ENCODE measurements at places on chromosomes 16 and 17. TPM values are rescaled to one million over a fixed set of nuclear protein-coding genes. Genes with fewer than 3 reads are reported as not detected.

Gene KRT39
- polyA plus RNA-seq: not detected

Gene POLR2C
- 83.5 TPM for polyA plus RNA-seq

Gene ACAP1
- polyA plus RNA-seq: 25.9 TPM

Gene SP6
- 4.6 TPM for polyA plus RNA-seq

Gene CES1
- polyA plus RNA-seq: not detected

Gene MYADML2
- polyA plus RNA-seq: 17.1 TPM

Gene PERCC1
- not detected for polyA plus RNA-seq

Gene SLC12A4
- 59.4 TPM for polyA plus RNA-seq

Gene C17orf50
- polyA plus RNA-seq: 1.2 TPM

Gene UTP18
- 22.2 TPM for polyA plus RNA-seq

Gene ICAM2
- polyA plus RNA-seq: 1.1 TPM

Gene SLC38A7
- 11.9 TPM for polyA plus RNA-seq

Gene CIITA
- 1.1 TPM for polyA plus RNA-seq

Gene TRPV3
- polyA plus RNA-seq: 1.2 TPM

Gene EME1
- 5.2 TPM for polyA plus RNA-seq

Gene CBX2
- 25.8 TPM for polyA plus RNA-seq

Gene SEZ6L2
- polyA plus RNA-seq: 10.3 TPM

Gene HOXB7
- polyA plus RNA-seq: not detected

Gene IL17C
- not detected for polyA plus RNA-seq

Gene SOST
- polyA plus RNA-seq: 4.1 TPM

Gene P2RX5
- not detected for polyA plus RNA-seq

Data from cardiac muscle cell (in vitro differentiated cells and primary cell).